ENCODE measurements at places on chromosomes 12 and 14.

- DNase-seq: no peak
Observed at GRCh38 chr14:39812532-39813320, 380.5 kb upstream of the FBXO33 start.

- no peak for DNase-seq
Observed at GRCh38 chr12:24630446-24630845, 318.5 kb downstream of the BCAT1 start.

- no peak for DNase-seq
Observed at GRCh38 chr14:50335989-50336824, 24.1 kb downstream of the DMAC2L start.

GRCh38 chr12:116028619-116029018 is 248.9 kb downstream of the MED13L start:
- no peak for DNase-seq

All from stimulated activated CD8-positive, alpha-beta memory T cell treated with anti-CD3 and anti-CD28 coated beads, Interleukin-4, amount 100 ng/mL, for 24 hours (primary cell).